ENCODE measurements at places on chromosomes 3 and 15.

DNA sequence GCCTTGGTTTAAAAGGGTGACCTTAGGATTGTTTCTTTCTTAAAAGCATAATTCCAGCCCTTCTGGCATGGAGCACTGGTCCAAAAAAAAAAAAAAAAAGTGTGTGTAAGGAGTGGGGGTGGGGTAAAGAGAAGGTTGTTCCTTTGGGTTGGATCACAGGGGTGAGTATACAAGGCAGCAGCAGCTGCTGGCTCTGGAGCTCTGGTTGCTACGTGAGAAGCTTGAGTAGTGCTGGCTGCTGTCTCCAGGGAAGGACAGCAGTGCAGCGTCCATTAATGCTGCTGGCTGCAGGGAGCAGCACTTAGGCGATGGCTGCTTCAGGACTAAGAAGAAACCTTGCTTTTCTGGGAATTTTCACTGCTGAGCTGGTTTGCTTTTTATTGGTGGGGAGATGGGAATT is 2.3 kb downstream of the SETD5 start:
- DNase-seq, result no peak

- DNase-seq, result peak; percentile 2
These were observed 388.2 kb upstream of the AGTR1 start for GRCh38 chr3:148309390-148310035.

DNA sequence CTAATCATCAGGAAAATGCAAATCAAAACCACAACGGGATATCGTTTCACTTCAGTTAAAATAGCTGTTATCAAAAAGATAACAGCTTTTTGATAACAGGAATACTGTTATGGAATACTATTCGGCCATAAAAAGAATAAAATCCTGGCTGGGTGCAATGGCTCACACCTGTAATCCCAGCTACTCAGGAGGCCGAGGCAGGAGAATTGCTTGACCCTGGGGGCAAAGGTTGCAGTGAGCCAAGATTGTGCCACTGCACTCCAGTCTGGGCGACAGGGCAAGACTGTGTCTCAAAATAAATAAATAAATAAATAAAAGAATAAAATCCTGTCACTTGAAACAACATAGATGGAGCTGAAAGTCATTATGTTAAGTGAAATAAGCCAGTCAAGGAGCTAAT is 178.1 kb upstream of the TSC22D2 start:
- no peak for DNase-seq

DNA sequence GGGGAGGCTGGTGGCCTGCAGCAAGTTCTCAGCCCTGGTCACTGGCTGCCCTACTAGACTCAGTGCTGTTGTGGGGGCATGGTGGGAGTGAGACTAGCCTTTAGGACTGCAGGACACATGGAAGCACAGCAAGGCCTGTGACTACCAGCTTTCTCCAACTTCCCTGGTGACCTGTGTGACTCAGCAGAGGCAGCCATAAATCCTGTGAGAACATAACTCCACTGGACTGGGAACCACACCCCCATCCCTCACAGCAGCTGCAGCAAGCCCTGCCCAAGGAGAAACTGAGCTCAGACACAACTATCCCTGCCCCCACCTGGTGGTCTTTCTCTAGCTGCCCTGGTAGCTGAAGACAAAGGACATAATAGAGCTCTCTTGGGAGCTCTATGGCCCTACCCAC is 111.3 kb downstream of the DCLK3 start:
- no peak for DNase-seq

DNA sequence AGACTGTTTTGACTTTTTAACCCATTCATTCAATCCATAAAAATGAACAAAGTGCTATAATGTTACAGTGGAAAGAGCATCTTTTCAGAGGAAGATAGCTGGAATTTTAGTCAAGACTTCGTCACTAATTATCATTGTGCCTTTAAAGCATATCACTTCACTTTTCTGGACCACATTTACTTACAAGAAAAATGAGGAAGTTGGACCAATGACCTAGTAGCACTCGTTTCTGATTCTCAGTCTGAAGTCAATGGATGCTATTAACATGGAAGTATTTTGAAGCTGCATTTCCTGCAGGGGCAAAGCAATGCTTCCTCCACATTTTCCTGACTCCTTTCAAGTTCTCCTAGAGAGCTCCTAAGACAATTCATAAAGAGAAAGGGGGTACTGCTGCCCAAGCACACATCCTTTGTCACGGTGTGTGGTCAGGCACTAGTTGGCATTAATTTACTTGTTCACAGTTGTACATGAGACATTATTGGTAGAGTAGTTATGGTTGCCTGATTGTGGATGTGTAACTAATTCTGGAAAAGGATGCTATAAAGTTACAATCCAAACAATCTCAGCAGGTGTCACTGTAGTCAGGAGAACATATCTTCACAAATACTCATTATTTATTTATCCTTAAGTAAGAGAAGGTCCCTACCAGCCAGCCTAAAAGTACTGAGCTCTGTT is 1049.1 kb downstream of the FHIT start:
- DNase-seq, result no peak

- DNase-seq, result no peak
These were observed 311.3 kb downstream of the SLC9A9 start for GRCh38 chr3:143536817-143537535.

DNA sequence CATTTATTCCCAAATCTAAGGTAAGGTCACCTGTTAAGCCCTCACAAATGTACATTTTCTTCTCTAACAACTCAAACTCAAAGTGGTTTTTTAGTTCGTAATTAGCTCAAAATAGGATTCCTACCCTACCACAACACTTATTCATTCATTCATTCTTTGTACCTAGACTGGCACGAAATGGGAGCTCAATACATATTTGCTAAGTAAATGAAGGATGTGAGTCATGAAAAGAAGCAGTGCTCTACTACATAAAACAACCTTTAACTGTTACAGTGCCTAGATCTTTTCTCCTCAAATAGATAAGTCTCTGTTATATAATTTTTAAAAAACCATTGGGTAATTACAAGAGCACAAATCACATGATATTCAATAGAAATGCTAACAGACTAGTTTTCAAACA is 13.1 kb downstream of the RSL24D1 start:
- DNase-seq, result no peak

DNA sequence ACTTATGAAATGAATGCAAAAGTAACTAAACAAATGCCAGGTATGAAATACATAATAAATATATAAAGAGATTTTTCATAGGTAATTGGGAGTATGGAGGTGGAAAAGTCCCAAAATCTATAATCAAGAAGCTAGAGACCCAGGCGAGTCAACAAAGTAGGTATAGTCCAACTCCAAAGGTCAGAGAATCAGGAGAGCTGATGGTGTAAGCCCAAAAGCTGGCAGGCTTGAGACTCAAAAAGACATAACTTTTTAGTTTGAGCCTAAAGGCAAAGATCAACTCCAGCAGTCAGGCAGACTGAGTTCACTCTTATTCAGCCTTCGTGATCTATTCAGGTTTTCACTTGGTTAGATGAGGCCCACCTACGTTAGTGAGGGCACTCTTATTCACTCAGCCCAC is 157.4 kb upstream of the TMCO5A start:
- DNase-seq, result no peak
